ENCODE measurements at places on chromosomes 12 and 14.

DNA sequence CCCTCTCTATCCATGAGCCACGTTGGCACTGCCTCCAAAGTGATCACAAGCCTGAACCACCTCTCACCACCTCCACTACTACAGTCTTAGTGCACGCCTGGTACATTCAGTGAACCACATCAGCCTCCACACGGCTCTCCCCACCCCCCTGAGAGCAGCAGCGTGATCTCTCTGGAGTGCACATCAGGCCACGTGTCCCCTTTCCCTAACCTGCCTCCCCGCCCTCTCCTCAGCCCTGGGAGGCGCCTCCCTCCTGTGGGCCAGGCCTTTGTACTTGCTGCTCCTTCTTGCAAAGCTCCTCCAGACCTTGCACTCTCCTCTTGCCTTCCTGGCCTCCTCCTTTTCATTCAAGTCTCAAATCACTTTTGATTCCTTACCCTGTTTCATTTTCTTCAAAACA is 49.8 kb downstream of the SLC6A12 start:
- no peak for DNase-seq

- DNase-seq: peak; percentile 22
These were observed 527.7 kb downstream of the FUT8 start for GRCh38 chr14:65940056-65940735.

- no peak for DNase-seq
These were observed 48.3 kb downstream of the METTL25 start for GRCh38 chr12:82406651-82407050.

GRCh38 chr12:913919-914698 is 35.4 kb downstream of the RAD52 start:
- peak; percentile 83 for DNase-seq

DNA sequence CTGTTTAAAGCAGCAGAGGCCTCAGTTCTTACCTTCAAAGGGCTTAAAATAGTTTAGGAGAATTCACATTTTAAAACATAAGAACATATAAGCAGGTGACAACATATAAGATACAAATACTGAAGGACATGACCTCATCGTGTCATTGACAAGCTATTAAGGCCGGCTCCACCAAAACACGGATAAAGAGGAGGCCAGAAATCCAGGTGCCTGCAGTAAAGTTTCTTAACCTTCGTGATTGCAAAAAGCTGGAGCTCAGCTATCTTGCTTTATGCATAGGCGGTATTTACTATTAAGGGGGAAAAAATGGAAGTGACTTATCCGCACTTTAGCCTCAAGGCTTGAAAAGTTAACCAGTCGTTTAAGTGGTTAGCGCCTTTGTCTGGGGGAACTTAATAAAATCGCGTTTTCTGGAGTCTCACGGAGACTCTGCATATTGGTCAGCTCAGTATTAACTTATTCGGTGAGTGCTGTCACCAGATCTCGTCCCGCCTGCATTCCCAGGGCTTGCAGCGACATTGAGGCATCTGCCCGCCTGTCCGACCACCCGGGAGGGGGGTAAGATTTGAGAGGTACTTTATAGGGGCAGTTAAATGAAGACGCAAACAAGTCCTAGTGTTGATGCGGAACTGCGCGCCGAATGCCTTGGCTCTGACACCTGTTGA is 1.1 kb upstream of the SP1 start:
- no peak for DNase-seq

DNA sequence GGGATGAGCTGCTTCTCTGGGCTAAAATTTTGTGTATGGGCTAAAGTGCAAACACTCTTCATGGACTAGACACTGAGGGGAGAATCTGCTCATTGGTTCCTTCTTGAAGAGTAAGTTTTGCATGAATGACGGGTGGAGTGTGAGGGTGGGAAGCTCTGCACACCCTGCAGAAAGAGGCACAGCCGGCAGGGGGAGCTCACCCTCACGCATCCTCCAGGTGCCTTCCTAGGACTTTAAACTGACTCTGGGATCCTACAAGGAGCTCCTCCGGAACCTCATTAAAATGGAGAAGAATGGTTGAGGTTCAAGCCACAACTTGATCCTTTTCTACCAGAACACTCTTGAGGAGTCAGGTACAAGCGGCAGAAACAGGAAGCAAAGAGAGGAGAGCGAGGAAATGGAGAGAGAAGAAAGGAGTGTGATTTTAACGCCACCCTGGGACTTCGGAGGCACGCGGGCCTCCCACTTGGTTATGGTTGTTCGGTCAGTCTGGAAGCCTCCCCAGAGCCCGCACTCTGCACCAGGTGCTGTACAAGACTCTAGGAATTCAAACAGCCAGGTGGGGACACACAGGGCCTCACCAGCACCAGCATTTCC is 87.5 kb downstream of the SETD3 start:
- peak; percentile 29 for DNase-seq

DNA sequence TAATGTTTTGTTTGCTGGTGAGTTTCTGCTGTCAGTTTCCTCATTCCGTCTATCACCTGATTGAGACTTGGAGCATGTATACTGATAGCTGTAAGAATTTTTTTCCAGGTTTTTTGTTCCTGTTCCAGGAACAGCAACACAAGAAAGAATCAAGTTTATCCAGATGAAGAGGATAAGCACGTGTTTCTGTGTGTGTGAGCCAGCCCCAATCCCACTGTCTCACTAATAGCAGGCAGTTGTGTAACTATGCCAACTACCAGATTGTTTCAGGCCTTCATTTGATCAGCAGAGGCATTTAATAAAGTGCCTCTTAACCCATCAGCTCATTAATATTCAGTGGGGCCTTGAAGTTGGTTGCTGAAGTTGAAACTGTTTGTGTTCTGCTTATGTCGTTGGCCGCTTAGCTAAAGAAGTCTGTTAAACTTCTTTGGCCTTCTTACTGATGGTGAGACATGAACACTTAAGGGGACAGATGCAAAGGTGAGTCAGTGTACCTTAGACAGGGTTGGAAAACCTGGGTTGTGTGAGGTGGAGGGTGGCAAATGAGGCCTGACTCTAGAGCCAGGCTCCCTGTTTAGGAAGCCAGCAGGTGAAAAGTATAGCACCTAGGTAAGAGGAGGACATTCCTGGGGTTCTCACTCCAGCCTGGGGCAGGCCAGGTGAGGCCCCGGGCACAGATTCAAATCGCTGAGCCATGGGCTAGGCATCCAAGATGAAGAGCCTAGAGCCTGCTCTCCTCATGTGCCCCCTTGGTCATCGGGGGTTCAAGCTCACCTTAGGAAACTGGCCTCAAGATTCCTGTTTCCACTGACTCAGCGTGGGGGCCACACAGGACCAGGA is 3.7 kb downstream of the ANKRD13A start:
- DNase-seq: peak; percentile 52

DNA sequence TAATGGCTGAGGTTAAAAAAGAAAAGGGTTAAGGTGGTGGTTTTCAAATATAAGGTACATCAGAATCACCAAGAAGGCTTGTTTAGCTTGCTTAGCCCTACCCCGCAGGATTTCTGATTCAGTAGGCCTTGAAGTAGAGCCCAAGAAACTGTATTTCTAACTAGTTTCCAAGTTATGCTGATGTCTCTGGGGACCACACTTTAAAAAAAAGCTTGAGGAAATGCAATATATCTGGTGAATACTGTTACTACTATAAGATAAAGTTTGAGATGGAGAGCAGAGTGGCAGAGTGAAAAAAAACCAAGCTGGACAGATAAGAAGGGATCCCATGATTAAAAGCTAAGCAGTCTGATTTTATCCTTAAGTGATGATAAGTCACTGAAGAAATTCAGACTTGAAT is 18.3 kb upstream of the GXYLT1 start:
- DNase-seq: peak; percentile 29

DNA sequence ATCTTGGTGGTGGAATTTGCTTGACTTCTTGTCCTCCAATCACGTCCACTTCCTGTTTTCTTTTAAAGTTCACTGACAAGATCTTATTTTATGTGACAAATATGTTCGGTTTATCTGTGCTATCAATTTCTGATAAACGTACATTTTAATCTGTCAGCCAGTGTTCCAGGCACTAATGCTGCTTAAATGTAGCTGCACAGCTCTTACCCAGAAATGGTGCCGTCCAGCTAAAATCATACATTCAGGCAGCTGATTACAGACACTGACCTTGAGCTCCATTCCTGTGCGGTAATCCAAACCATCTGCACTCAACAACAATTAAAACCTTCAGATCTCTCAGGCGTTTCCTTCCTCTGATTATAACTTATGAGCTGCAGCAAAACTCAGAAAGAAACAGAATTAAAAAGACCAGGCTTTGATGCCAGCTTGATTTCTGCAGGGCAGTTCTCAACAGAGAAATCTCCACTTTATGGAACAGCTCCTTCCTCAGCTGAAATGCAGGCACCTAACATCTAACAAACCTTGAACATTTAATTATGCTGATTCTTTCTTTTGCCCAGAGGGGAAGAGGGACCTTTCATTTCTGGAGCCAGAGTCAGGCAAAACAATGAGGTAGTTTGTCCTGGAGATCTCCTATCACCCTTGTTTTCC is 26.4 kb upstream of the RASSF3 start:
- DNase-seq: peak; percentile 24

DNA sequence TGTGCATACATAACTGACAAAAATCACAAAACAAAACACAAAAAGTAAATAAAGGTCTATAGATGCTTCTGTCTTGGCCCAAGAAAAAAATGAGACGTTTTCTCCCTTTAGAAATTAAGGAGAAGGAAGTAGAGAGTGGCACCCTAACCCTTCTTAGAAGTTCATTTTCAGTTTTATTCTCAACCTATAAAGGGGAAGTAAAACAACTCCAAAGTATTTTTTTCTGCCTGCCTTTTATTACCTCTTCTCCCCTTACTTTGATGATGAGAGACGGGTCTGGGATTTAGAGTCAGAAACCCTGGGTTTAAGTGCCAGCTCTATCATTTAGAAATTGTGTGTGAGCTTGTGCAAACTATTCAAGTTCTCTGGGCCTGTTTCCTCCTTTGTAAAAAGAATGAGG is 2.8 kb downstream of the PRIM1 start:
- DNase-seq: no peak

GRCh38 chr14:99627510-99628381 is 17.2 kb upstream of the HHIPL1 start:
- DNase-seq: no peak

GRCh38 chr14:71890541-71890940 is 41.7 kb upstream of the RGS6 start:
- DNase-seq: no peak

GRCh38 chr12:28457785-28458184 is 267.5 kb downstream of the CCDC91 start:
- no peak for DNase-seq

- no peak for DNase-seq
These were observed 241.2 kb upstream of the G2E3 start for GRCh38 chr14:30317729-30318128.

- no peak for DNase-seq
These were observed 33.2 kb downstream of the NCKAP5L start for GRCh38 chr12:49794811-49795653.

GRCh38 chr12:119624966-119625365 is 31.4 kb downstream of the TMEM233 start:
- no peak for DNase-seq

DNA sequence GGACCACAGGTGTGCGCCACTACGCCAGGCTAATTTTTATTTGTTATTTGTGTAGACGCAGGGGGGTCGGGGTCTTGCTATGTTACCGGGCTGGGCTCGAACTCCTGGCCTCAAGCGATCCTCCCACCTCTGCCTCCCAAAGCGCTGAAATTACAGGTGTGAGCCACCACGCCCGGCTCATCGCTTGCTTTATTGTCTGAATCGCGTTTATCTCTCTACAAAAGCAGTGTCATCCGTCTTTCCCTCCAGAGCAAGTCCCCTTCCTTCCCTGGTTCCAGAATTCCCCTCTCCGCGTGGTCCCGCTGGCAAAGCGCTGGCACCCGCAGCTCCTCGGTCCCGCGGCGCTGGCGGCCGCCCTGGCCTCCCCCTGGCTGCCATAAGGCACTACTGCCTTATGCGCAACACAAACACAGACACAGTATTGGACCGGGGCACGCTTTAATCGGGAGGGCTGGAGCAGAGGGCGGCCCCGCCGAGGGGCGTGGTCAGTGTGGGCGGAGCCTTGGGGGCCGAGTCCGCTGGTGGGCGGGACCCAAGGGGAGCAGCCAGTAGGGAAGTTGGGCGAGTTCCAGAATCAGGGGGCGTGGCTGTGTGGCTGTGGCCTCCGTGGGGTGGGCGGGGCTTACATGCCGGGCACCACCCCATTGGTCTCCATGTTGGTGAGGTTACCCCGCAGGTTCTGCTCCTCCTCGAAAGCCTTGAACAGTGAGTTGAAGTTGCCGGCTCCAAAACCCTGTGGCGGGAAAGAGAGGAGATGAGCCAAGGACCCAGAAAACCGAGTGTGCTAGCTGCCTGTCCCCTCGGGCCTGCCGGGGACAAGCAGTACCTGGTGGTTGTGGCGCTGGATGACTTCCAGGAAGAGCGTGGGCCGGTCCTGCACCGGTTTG is 19.3 kb downstream of the HPD start:
- peak; percentile 97 for DNase-seq

DNA sequence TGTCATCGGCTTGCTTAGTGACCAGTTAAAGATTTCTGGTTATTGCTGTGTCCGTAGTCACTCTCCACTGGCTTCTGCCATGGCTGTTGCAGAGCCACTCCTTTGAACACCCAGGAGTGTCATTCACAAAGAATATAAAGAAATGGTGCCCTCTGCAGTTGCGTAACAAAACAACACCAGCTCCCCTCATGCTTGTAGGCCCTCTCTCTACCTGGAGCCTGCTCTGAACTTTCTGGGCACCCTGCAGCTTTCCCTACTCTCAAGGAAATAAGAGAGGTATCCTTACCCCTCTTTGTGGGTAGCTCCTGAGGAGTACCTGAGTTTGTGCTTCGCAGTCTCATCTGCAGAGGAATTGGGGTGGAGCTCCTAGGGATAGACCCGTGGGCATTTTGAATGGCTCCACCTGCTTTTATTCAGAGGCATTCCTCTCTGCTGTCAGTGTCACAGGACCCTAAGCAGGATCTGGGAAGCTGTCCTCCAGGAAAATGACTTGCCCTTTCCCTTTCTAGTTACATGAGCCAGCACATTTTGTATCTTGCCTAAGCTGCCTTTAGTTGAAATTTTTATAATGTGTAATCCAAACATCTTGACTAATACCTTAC is 97.2 kb upstream of the TMEM260 start:
- DNase-seq: no peak

DNA sequence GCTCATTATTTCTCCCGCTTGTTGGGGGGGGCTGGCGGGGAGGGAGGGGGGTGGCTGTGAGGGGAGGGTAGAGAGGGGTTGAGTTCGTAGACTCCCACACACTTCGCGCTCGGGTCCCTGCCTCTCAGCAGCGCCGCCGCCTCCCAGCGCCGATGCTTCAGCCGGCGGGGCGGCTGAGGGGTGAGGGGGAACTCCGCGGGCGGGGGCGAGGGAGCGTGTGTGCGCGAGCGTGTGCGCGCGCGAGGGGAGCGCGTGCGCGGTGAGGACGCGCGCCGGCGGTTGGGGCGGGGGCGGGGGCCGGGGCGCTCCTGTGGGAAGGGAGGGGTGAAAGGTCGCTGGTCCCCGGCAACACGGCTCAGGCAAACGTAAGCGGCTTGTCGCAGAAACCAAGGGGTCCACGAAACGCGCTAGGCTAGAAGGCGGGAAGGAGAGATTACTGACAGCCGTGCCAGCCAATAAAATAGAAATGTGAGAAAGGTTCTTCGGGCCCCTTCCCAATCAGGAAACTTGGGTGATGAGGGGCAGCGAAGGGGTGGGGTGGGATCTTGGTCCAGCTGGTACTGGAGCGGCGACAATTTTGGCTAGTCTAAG is 343 bp upstream of the NOVA1 start:
- peak; percentile 90 for DNase-seq

- DNase-seq: peak; percentile 87
These were observed 12.5 kb downstream of the PRDM4 start for GRCh38 chr12:107748472-107748871.

Measured in fibroblast of skin of right biceps (primary cell).